ENCODE measurements at places on chromosomes 11 and 22.

DNA sequence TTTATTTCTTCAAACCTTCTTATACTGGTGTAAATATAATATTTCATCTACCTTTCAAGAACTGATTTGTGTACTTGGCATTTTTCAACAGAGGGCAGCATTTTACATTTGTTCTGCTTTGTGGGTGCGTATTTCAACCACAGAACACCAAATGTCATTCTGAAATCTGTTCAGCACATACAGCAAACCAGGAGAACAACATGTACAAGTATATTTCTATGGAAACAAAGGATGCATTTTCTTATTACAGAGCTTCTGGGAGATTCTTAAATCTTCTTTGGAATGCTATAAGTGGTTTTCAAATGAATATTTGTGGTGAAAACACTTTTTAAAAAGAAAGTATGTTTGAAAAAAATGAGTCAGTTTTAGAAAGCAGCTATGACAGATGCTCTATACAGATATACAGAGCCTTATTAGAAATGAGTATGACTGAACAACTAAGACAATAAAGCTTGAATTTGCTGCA lies 946.0 kb downstream of the FAM181B start:
- DNase-seq: peak; percentile 78

GRCh38 chr11:101912823-101913284 lies 2.0 kb upstream of the CEP126 start:
- DNase-seq: no peak

GRCh38 chr11:2426826-2427521 lies 17.3 kb downstream of the TRPM5 start:
- DNase-seq: peak; percentile 13

GRCh38 chr22:40107851-40108378 lies 69.8 kb upstream of the TNRC6B start:
- DNase-seq: no peak

DNA sequence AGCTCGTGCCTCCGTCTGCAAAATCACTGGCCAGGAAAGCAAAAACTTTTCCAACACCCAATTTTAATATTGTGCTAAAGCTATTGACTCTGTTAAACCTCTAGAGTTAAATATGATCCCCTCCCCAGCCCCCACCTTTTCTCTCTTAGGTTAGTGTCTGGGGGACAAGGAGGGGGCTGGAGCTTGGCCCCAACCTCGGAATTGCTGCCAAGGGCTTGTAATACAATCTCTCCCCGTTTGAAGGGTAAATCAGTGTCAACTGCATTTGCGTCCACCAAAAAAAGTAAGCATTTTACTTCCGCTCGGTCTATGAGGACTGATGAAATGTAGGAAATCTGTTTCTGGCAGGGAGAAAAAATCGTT lies at the start of gene GAS2:
TSS of gene GAS2 (plus strand) at position 287 of the 363 bp plus-strand sequence. CDS start 8,259 bp downstream, outside the sequence.
- DNase-seq: peak; percentile 91
